ENCODE measurements at places on chromosomes 16 and 17.

GRCh38 chr17:29215717-29216116 lies 30.9 kb upstream of the CRYBA1 start:
- DNase-seq = no peak

GRCh38 chr16:81940781-81941560 lies 70.3 kb downstream of the SDR42E1 start:
- no peak for DNase-seq

DNA sequence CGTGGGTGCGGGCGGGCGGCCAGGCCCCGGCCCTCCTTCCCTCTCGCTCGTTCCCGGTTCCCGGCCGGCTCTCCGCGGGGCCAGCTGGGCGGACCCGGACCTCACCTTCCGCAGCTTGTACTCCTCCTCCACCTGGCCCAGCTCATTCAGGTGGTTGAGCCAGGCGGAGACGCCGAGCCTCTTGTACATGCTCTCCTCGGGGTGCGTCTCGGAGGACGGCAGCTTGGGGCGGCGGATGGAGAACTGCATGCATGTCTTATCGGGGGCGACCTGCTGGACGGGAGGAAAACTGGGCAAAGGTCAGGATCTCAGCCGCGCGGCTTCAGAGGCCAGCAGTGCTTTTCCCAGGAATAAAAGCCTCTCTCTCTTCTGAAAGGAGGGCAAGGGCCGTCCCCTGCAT lies 85.4 kb downstream of the TBC1D16 start:
- no peak for DNase-seq

GRCh38 chr16:77637940-77638339 lies 84.4 kb upstream of the NUDT7 start:
- no peak for DNase-seq

DNA sequence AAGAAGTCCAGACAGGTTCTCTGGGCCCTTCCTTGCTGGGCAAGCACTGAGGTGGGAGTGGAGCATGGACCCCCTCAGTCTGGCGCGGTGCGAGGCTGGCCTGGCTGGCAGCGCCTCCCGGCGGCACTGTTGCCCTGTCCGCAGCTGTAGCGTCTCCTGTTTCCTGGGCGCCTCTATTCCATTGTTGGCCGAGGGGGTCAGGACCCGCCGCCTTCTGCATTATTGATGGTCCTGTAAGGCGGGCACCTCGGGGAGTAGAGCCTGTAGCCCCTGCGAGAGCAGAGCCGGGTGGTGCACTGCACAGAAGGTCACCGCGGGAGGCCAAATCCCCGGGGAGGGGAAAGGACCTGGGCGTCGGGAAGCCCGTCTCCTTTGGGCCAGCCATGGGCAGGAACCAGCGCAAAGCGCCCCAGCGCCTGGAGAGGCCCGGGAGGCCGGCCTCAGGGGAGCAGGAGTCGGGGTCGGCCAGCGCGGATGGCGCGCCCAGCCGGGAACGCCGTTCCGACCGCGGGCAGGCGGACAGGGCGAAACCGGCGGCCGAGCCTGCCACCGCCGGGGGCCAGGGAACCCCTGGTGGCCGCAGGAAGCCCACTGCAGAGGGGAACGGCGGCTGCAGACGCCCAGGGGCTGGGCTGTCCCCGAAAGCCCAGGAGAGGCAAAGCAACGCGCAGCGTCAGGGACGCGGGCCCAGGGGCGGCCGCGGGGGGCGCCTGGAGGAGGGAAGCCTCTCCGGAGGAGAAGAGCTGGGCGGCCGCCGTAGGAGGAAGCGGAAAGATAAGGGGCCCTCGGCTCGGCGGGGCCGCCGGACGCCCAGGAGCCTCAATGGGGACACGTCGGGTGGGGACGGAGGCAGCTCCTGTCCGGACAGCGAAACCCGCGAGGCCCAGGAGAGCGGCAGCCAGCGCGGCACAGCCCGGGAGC lies at the start of gene MYO15B:
MYO15B (plus strand) TSS at position 126 of the 921 bp plus-strand sequence; CDS start at position 384, 258 bp downstream.
- DNase-seq = peak; percentile 37

DNA sequence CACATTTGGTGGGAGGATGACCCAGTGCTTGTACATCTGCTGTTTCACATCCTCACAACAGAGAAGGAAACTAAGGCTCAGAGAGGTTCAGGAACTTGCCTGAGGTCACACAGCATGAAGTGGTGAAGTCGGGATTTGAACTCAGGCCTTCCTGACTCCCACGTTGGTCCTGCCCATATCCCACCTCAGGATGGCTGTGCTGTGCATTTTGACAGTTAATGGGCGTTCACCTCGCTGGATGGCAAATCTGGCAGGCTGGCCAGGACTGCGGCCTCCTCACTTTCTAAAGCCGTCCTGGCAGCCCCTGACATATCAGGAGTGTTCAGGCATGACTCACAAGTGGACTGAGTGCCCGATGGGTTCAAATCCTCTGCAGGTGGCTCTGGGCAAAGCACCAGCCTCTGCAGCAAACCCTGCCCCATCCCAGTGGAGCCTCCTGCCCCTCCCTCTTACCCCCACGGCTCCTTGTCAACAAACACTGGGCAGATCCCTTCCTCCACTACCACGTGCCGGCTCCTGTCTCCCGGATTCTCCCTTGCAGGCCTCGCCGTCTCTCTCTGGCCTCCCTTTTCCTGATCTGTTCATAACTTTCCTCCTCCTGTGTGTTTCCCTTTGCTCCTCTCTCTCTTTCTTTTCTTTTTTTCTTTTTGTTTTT lies 29.2 kb downstream of the SOCS3 start:
- no peak for DNase-seq

DNA sequence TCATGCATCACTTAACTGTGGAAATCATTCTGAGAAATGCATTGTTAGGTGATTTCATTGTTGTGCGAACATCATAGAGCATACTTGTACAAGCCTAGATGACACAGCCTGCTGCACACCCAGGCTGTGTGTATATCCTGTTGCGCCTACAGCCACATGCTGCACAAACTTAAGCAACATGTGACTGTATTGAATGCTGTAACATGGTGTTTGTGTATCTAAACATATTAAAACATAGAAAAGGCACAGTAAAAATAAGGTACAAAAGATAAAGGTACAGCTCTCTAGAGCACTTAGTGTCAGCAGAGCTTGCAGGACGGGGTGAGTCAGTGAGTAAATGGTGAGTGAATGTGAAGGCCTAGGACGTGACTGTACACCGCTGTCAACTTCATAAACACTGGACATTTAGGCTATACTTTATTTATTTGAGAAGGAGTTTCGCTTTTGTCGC lies 11.9 kb downstream of the FOXK2 start:
- no peak for DNase-seq

GRCh38 chr17:64632194-64632593 lies 29.9 kb downstream of the SMURF2 start:
- DNase-seq = no peak

- DNase-seq = no peak
These were observed 16.4 kb upstream of the SLC16A11 start for GRCh38 chr17:7060165-7060891.

DNA sequence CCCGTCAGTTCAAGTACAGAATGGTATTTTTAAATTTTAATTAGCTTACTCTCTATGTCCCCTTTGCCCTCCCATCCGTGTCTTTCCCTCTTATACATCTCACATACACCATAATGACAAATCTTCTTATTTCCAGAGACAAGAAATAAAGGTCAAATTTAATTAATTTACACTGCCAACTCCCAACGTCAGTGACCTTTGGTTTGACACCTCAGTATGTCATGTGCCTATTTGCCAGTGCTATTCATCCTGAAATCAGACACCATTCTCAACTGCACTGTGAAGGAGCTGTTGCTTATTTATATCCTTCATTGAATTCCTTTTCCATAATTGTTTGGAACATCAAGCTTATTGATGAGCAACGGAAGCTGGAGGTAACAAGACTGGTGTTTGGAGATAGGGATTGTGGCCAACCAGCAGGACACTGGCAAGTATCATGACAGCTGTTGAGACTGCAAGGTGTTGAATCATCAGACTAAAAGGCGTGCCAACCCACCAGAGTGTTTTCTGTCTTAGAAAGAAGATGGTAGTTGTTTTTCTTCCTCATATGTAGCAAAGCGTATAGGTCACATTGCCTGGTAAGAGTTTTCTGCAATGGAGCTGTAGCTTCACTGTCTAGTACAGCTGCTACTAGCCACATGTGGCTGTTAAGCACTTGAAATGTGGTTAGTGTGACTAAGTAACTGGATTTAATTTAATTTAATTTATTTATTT lies 12.5 kb downstream of the CALCOCO2 start:
- DNase-seq = no peak

DNA sequence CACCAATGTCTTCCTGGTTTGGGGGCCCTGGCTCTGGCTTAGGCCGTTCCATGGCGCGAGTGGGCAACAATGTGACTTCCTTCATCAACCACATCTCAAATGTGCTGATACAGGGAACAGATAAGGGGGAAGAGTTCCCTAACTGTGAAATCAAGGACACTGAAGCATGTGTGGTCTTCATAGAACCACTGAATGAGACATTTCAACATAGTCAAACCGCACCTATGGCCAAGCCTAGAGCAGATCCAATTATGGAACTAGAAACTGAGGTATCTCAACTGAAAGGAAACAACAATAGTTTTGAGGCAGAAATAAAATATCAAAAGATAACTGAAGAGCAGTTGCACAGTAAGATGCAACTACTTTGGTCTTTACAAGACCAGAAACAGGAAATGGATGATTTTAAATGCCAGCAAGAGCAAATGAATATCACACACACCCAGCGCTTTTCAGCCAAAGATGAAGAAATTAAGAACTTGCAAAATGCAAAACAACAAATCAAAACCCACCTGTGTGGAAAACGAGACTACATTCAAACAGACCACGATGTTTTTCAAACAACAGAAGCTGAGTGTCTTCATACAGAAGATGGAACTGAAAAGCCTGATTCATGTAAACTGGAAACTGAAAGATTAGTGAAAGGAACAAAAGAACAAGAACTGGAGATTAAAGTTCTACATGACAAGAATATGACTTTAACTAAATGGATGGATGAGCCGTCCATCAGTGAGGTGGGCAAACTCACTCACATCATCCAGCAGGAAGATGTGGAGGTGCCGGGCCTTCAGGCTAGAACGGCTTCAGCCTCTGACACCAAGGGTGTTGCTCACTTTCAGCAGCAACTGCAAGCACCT lies 18.1 kb upstream of the LCMT1 start:
- no peak for DNase-seq

DNA sequence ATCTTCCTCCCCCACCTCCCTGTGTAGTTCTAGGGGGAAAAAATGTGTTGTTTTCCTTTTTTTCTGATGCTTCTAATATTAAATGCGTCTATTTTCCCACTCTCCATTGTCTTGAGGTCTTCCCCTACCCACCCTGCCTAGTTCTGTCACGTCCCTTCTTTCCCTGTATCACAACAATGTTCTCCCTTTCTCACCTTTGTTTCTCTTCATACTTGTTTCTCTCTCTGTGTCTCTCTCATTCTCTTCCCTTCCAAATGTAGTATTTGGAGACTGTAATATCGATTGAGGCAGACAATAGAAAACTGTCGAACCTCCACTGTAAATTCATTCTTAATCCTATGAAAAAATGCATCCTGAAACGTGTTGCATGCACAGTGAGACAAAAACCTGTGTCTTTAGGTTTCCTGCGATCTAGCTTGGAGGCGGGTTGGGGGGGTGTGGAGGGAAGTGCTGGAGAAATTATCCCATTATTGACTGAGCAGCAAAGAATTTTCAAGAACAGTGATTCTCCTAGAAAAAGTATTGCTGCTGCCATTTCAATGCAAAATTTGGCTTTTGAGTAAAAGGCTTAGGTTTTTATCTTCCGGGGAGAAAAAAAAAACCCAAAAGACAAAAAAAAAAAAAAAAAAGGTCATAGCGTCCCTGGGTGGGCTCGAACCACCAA lies 1.3 kb upstream of the PSMB3 start:
- DNase-seq = peak; percentile 75

DNA sequence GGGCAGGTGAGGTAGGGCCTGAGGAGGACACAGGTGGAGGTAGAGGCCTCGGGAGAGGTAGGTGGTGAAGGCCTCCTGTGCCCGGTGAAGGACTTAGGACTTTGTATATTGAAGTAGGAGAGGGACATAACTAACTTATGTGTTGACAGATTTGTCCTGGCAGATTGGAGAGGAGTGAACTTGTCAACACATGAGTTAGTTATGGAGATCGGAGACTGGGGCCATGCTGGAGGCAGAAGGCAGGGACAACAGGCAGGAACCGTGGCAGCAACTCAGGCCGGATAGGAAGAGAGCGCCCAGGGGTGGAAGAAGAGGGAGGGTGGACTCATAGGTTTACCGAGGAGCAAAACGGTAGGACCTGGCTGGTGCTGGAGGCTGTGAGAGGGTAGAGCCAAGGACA lies 18.4 kb downstream of the GLP2R start:
- DNase-seq = no peak

DNA sequence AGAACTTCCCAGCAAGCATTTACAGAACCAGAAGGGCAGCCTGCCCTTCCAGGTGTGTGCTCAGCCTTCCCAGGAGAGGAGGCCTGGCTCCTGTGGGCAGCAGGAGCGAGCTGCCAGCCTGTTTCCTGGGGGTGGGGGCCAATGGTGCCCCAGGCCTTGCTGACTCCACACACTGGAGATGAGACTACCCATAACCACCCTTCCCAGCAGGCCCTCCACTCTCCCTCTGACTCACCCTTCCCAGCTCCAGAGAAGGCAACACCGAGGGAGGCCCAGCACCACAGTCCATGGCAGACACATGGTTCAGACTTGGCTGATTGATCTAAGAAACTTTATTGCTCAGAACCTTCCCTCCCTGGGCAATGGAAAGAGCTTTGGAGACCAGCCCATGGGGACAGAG lies 1.8 kb upstream of the PRSS53 start:
- DNase-seq = no peak

GRCh38 chr16:2298621-2299020 lies 30.7 kb upstream of the RNPS1 start:
- no peak for DNase-seq

- DNase-seq = peak; percentile 82
These were observed 22.4 kb upstream of the EIF1 start for GRCh38 chr17:41666237-41666641.

DNA sequence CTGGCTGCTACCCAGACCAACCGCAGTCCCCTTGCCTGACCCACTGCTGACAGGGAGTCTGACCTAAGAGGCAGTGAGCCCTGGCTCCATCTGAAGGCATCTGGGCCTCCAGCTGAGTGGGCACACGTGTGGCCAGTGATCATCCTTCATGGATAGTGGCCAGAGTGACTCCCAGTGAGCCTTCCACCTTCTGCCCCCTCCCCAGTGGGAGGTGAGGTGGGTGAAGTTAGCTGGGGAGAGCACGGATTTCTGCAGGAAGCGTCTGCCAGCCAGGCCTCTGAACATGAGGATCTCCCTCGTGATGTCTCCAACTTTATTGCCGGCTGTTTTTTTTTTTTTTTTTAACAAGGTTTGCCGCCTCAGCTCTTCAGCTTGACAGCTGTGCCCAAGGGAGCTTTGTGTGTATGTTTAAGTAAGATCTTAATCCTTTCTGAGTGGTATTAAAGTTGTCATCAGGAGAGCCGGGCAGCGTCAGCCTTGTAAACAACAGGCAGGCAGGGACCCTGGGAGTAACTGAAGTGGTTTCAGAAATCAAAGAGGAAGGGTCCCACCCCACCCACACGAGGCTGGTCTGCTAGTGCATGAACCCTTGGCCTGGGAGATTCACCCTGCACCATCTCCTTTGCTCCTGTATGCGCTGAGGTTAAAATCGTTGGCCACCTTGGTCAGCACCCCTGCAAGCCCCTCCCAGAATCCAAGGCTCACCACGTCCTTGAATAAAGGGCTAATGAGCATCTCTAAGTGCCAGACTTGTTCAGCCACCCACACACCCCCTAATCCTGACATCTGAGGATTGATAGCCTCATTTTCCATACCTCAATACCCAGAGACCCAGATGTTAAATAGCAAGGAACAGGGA lies 33.3 kb downstream of the RHBDL3 start:
- no peak for DNase-seq

GRCh38 chr16:84821728-84822689 lies 2.2 kb downstream of the CRISPLD2 start:
- no peak for DNase-seq
